Renal cortex interstitium (tissue), 15 donors: ENCODE measurements at places on chromosomes 11 and 22.

GRCh38 chr22:30695351-30695851, 727 bp downstream of the OSBP2 start:
- DNase-seq: no peak

DNA sequence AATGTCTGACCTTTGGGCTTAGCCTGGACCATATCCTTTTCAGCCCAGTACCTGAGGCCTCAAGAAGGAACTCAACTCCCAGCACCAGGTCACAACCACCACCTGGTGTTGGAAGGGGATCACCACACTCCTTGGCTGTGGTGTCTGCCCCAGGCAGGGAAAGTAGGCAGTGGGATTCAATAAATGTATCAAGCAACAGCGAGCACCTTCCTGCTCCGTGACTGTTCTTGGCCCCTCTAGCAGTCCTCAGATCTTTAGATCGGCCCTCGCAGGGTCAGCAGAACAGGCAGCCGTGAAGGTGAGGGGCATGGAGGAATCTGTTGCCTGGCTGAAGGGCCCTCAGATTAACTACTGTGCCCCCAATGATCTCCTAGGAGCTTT, 15.9 kb downstream of the ARFGAP2 start:
- DNase-seq: no peak

DNA sequence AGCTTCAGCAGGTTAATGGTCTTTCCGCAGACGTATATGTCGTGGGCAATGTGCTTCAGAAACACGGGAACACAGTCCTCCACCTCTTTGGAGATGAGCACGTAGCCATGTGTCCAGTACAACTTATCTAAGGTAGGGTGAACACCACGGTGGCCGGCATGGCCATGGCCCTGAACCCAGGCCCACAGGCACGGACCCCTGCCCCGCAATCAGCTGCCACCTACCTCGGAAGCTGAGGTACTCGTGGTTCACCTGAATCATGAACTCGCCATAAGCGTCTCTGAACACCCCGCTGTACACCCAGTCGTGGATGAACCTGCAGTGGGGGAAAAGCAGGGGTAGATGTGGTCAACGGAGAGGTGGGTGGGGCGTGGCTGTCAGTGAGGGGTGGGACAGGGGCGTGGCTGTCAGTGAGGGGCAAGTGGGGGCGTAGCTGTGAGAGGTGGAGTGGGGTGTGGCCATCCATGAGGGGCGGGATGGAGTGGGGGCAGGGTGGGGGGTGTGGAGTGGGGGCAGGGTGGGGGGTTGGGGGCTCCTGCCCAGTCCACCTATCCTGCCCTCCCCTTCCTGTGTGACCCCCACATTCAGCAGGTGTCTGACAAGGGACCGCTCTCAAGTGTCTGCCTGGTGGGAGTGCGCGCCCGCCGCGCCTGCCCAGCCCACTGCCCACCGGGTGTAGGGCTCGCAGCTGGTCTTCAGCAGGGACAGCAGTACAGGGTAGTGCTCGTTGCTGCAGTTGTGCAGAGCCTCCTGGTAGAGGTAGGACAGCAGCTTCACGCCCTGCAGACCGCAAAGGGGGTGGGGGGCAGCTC, 18.6 kb downstream of the TUBGCP6 start:
- no peak for DNase-seq

DNA sequence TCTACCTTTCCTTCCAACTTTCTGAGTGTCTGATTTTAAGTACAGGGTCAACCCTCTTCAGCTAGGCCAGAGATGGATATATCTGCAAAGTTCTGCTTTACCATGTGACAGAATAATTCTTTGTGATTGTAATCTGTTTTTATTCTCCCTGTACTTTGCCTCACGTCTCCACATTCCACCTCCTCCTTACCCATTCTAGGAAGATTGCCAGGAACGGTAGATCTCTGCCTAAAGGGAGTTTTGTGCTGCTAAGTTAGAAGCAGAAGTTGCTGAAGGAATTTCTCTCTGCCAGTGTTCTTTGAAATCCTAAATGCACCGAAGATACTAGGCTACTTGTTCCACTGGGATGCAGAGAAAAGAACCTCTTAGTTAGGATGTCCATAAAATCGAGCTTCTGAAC, 20.7 kb upstream of the FAM181B start:
- DNase-seq: no peak

GRCh38 chr11:69088676-69089146, 40.0 kb downstream of the TPCN2 start:
- peak; percentile 56 for DNase-seq

DNA sequence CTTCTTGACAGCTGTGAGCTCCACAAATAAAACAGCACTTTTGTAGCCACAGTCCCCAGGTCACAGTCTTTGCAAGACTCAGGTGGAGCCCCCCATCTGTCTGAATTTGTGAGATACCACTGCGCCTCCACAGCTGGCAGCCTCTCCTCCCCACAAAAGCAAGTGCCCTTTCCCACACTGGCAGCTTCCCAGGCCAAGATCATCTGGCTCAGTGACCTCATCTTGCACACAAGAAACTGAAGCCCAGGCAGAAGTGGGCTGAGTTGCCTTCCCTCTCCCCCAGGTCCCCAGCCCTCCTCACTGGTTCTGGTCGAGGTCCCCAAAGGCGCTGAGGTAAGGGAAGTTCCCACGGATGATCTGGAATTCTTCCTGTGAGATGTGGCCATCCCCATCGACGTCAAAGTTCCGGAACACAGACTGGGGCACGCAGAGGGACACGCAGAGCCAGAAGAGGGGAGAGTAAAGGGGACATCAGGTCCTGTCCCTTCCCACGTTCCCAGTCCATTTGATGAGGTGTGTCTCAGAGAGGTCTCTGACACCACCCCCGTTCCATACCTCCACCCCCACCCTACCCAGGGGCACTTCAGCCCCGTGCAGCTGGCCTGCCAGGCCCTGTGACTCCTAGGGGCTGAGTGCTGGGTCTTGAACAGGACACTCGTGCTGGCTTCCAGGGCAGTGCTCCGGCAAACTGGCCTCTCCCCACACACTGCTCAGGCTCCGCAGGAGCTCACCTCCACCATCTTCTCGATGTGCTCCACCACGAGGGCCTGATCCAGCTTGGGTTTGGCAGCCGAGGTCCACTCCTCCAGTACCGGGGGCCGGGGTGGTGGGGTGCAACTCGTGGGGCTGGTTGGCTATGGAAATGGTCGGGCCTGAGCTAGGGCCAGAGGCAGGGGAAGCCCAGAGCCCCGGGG, 8.9 kb downstream of the RASGRP2 start:
- no peak for DNase-seq

- no peak for DNase-seq
Measured at GRCh38 chr22:37186228-37186996, 1.6 kb downstream of the C1QTNF6 start.

GRCh38 chr22:37417264-37417663, 10.0 kb downstream of the ELFN2 start:
- no peak for DNase-seq
